ENCODE measurements at places on chromosomes 1 and 21.

DNA sequence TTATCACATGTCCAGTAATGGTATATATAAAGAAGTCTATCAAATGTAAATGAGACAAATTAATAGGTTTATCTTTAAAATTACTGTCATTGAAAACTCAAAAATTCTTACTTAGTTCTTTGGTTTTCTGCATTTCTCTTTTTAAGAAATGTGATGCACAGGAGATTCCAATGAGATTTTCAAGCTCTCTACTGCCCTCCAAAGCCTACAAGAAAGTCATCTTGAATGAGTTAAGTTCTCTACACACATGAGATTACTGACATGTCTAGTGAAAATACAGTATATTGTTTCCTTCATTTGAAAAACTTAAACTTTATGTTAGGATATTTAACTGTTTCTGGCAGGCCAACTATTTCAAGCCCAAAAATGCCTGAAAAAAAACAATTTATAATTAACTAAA, 68.8 kb downstream of the ITGB3BP start:
- peak; percentile 53 for DNase-seq

- DNase-seq = no peak
These were observed 46.4 kb upstream of the RGS21 start for GRCh38 chr1:192270398-192270797.

DNA sequence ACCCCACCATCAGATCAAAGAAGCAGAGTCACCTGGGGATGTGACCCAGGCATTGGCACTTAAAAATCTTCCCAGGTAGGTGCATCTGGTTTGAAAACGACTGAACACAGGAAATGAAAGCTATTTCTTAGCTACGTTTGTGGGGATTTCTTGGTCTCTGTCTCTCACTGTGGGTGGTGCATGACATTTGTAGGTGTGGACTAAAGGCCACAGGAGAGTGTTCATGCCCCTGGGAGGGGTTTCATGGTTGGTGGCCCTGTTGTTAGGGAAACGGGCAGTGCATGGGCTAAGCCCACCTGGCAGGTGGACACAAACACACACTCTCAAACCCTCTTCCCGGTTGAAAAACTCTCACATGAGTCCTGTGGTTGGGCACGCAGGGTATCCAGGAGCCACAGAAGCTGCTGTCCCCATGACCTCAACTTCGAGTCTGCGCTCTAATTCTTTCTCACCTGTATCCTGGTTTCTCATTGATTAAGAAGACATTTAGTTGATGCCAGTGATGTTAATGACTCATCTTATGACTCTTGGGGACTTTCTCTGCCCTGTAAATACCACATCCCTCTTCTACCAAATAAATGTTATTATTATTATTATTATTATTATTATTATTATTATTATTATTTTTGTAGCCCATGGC, 119.4 kb downstream of the MRPS6 start:
- no peak for DNase-seq

- DNase-seq = no peak
These were observed 240.9 kb upstream of the ADGRL2 start for GRCh38 chr1:81559662-81560350.

- DNase-seq = no peak
These were observed 281.1 kb upstream of the CXADR start for GRCh38 chr21:17231771-17232170.

All from fibroblast of the aortic adventitia (primary cell).